ENCODE measurements at places on chromosomes 4 and X.
A peak's percentile ranks its signal among the peaks of the same experiment; 100 is the strongest.

- no peak for DNase-seq
Observed at GRCh38 chr4:21569638-21570037, 378.9 kb downstream of the KCNIP4 start.

- no peak for DNase-seq
Observed at GRCh38 chr4:88104902-88105610, 53.4 kb downstream of the ABCG2 start.

GRCh38 chr4:178812866-178813265, 1370.6 kb upstream of the AGA start:
- DNase-seq, result no peak

GRCh38 chr4:40946652-40947051, 196.9 kb downstream of the NSUN7 start:
- no peak for DNase-seq

DNA sequence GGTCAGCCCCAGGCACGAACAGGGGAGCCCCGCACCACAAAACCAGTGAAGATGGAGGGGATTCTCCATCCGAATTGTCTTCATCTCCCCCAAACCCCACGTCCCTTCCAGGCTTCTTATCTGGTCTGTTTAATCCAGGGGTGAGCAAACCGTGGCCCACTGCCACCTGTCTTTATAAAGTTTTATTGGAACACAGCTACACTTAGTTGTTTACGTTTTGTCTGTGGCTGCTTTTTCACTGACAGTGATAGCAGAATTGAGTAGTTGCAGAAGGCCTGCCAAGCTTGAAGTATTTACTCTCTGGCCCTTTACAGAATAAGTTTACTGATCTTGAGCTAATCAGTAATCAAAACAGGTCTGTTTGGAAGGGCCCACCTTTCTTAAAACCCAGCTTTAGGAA, 324.0 kb downstream of the ARHGAP10 start:
- DNase-seq, result no peak

GRCh38 chr4:168815379-168816345, 194.4 kb downstream of the CBR4 start:
- peak; percentile 56 for DNase-seq

DNA sequence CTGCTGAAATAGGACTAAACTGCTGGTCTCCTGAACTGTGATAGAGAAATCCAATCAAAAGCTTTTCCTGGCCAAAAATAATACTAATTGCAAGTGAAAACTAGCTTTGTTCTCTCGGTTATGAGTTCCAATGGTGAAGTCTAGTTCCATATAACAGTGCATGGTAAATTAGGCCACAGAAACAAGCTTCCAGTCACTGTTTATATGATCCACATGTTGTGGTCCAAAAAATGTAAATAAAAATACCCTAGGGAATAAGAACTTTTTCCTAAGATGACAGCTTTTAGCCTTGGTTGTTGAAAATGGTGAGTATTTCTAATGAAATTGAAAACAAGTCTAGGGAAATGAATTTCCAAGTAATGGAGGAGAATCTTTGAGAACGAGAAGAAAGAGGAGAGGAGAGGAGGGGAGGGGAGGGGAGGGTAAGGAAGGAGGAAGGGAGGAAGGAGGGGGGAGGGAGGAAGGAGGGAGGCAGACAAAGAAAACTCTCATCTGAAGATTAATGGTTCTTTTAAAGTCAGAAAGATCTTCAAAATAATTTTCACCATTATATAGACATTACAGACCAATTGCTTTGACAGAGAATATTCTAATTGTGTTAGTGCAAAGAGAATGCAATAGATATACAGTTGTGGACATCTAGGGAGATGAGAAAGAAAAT, 26.1 kb downstream of the PALLD start:
- DNase-seq, result no peak

DNA sequence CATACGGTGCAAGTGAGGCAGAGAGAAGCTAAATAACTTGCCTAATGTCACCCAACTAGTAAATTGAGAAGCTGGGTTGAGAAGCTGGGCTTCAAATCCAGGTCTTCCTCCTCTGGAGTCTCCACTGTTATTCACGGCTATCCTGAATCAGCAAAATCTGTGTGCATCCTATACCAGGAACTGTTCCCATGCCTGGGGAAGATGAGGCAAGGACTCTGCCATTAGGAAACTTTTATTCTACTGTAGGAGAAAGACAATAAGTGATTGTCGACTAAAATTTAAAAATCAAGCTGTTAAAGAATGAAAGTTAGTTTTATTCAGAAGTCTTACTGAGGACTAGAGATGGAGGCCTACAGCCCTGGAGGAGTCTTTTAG, 872 bp upstream of the TEC start:
- no peak for DNase-seq

- DNase-seq, result no peak
Observed at GRCh38 chr4:125306533-125306932, 8.2 kb upstream of the FAT4 start.

DNA sequence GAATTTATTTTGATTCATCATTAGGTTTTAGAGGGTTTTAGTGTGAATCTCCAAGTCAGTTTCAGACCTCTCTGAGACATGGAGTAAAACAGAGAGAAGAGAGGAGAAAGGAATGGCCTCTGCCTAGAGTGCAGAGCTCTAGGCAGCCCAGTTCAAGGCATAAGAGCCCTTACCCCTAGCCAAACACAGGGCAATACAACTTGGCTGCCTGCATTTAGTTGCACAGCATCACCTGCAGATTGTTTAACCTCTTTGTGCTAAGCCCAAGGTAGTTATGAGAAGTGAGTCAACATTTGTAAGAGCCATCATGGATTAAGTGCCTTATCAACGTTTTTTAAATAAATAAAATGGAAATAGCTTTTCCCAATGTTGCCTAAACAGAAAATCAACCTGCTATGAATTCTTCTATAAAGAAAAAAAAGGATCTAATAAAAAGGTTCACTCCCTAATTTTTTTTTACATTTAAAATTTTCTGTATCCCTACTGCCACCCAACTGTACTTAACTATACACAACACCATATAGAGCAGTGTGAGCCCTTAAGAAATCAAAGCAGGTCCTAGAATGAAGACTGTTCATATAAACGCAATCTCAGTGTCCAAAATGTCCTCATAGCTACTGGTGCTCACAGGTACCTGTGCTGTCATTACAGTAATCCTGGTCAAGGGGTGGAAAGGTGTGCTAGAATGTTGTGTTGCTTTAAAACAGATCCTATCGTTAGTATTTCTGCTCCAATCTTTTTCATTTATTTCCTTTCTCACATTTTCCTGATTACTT, 36.0 kb downstream of the PF4 start:
- DNase-seq, result no peak

DNA sequence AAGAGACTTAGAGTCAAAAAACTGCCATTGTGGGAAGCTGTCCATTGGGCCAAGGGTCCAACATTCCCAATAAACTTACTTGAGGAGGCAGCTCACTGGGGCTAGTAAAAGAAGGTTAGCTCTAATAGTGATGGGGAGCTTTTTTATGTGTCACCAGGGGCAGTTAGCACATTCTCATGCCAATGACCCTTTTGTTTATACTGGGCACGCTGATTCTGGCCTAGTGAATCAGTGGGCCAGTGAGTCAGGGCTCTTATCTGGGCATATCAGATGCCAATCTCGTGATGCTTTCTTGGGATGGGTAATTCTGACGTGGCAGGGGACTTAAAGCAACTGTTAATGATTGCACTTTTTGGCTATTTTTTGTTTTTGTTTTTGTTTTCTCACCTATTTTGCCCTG, 27.8 kb downstream of the TCEAL1 start:
- DNase-seq, result no peak

GRCh38 chrX:39874202-39874816, 223.4 kb downstream of the BCOR start:
- no peak for DNase-seq

- no peak for DNase-seq
Observed at GRCh38 chr4:165464813-165465381, 86.1 kb downstream of the CPE start.

DNA sequence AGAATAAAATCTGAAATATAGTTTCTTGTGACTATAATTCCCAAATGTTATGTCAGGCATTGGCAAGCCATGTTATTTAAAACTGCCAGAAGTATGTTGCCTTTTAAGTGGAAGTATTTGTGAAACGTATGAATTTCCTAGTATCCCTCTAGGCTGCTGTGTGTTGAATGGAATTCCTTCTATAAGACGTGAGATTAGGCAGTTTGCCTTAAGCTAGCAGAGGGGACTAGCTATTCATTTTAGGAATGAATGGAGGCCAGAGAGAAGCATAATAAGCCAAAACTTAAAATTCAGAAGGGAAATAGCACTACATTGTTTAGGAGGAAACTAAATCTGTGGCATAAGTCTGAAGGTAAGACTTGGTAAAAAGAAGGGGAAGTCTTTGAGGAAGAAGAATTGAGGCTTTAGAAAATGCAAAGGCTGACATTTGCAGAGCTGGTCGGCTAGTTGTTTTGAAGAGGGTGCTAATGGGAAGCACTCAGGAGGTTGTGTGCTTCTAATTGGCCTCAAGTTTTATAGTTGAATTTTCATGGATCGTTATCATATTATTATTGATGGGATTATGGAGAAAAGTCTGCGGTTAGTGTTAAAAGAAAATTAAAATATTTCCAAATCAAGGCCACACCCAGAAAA, 57.1 kb downstream of the TMEM131L start:
- no peak for DNase-seq

GRCh38 chr4:53507671-53508286, 83.5 kb downstream of the LNX1 start:
- no peak for DNase-seq

DNA sequence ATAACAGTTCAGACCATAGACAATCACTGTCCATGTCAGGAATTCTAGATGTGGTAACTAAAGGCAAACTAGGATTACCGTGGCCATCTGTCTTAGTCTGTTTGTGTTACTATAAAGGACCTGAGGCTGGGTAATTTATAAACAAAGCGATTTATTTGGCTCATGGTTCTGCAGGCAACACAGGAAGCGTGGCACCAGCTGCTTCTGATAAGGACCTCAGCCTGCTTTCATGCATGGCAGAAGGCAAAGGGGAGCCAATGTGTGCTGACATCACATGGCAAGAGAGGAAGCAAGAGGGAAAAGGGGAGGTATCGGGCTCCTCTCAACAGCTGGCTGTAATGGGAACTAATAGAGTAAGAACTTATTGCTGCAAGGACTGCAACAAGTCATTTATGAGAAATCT, 376.7 kb downstream of the GPM6A start:
- no peak for DNase-seq

DNA sequence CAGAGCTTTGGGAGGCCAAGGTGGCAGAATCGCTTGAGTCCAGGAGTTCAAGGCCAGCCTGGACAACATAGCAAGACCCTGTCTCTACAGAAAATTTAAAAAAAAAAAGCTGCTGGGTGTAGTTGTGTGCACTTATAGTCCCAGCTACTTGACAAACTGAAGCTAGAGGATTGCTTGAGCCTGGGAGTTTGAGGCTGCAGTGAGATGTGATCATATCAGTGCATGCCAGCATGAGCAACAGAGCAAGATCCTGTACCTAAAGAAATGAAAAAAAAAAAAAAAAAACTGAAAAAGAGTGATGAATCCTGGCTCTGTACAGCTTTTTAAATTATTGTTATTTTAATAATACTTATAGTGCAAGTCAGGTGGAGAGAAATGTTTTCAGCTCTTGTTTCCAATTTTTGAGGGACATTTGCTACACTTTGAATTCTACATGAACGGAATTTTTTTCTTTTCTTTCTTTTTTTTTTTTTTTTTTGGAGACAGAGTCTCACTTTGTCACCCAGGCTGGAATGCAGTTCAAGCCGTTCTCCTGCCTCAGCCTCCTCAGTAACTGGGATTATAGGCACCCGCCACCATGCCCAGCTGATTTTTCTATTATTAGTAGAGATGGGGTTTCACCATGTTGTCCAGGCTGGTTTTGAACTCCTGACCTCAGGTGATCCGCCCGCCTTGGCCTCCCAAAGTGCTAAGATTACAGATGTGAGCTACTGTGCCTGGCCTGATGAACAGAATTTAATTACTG, 215.6 kb downstream of the FSTL5 start:
- no peak for DNase-seq

DNA sequence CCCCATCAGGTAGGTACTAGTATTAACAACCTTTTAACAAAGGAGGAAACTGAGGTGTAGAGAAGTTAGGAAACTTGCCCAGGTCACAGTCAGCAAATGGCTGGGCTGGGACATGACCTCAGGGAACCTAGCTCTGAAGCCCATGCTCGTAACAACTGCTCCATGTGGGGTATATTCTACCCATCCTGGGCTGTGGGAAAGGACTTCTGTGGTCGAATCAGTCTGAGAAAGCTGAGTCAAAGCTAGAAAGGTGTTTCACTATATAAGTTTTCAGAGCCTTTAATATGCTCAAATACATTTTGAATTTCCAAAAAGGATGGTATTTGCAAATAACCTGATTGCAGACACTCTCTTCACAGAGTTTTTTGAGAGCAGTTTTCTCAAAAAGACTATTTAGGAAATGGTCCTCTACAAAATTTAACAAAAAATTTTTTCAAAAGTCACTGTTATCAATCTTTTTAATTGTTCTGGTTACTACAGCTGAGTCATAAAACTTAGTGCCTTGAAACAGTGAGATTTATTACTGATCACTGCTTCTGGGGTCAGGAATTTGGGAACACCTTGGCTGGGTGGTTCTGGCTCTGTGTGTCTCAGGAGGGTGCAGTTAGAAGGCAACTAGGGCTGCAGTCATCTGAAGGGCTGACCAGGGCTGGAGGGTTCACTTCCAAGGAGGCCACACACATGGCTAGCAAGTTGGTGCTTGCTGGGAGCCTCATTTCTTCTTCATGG, 53.6 kb downstream of the NSG1 start:
- no peak for DNase-seq

DNA sequence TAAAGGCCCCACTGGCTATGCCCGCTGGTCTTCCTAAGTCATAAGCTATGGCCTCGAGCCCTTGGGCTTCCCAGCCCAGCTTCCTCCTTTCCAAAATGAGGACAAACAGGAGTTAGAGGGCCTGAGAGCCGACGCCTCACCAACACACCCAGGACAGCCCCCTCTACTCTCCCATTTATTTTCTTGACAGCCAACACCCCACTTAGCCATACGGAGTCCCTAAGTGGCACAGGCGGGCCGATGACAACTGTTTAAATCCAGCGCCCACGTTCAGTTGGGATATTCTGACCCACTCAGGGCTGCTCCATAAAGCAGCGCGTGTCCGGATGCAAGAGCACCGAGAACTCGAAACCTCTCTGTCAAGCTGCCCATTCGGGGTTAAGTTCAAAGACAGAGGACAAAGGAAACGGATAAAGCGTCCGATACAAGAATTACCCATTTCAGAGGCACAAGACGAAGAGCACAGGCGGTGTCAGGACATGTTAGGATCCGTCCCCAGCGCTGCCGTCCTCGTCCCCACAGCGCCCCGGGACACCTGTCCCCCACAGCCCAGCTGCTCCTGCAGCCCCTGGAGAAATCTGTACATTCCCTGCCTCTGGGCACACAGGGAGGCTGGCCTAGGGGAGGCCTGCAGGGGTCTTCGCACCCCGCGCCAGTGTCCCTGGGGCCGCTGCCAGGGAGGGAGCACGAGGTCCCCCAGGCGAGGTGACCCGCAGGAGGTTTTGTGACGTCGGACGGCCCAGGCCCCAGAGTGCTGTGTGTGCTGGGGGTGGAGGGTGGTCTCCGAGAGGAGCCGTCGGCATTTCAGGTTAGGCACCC, 1.2 kb downstream of the PRKX start:
- DNase-seq, result no peak

GRCh38 chr4:104967034-104967401, 179.7 kb upstream of the TET2 start:
- DNase-seq, result peak; percentile 93

- DNase-seq, result no peak
Observed at GRCh38 chr4:145189981-145190380, 9.6 kb upstream of the OTUD4 start.

- no peak for DNase-seq
Observed at GRCh38 chr4:94378047-94378446, 35.4 kb upstream of the HPGDS start.
